ENCODE measurements at places on chromosomes 6 and 20.

DNA sequence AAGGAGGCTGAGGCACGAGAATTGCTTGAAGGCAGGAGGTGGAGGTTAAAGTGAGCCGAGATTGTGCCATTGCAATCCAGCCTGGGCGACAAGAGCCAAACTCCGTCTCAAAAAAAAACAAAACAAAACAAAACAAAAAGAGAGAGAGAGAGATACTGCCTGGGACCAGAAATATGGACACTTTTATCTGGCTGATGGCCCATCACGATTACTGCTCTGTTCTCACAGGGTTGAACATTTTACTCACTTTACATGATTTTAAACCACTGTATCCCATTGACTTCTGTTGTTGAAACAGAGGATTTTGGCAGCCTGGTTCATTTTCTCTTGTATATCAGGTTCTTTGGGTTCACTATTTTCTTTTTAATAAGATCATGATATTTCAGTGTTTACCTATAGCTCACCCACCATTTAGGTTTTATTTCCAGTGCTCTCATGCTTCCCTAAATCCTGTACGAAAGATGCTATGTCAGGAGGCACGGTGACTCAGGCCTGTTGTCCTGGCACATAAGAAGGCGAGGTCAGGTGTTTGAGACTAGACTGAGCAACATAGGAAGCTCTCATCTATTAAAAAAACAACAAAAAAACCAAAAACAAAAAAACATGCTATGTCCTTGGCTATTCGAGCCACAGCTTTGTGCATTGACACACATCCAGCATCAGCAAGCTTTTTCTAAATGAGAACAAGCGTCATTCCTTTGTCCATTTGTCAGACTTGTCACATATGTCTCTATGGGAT lies 34.5 kb upstream of the RREB1 start:
- DNase-seq, result no peak

- no peak for DNase-seq
Observed at GRCh38 chr6:143003676-143004075, 57.0 kb upstream of the AIG1 start.

DNA sequence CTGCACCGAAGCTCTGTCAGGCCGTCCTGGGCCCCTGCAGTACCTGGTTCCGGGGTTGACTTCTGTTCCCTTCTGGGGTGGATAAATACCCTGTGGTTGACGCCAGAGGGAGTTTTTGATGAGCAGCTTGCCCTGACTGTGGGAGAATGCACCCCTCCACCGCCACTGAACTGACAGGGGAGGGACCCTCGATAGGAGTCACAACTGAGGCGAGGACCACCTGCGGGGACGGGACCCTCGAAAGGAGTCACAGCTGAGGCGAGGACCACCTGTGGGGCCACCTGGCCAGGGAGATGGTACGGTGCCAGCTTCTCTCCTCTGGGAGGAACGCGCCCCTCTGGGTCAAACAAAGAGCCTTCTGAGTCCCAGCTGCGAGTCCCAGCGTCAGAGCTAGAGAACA lies 100.1 kb upstream of the FRMD1 start:
- no peak for DNase-seq

- no peak for DNase-seq
Observed at GRCh38 chr6:137247724-137248123, 28.5 kb upstream of the IFNGR1 start.

- DNase-seq, result no peak
Observed at GRCh38 chr6:3625149-3625979, 126.1 kb downstream of the PXDC1 start.

DNA sequence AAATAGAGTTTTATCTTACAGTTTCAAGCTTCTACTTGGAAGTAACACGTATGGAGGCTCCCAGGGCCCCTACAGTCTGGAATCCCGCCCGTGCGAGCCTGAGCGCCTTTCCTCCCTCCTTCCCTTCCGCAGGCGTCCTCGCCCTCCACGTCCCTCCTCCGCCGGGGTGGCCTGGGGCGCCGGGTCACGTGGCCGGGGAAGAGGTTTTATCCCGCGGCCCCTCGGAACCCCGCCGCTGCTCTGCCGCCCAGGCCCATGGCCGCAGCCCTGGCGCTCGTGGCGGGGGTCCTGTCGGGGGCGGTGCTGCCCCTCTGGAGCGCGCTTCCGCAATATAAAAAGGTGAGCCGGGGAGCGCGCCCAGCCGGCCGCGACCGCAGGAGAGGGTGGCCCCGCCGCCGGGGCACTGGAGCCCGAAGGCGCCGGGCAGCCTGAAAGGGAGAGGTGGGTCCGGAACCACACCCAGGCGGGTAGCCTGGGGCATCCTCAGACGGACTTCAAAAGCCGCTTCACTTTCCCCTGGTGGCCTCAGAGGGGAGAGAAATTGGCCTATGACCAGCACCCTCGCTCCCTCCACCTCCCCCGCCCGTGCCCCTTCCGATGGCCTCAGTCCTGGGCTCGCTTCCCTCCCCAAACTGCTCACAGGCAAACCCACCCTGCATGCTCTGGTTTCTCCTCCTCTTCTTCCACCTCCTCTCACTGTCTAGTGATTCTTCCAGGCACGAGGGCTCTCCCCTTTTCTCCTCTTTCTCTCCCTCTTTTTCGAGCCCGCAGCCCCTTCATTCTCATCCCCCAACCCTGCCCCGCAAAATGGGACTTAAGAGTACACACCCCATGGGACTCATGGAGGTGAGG lies at the start of gene CLPSL2:
TSS of gene CLPSL2 (plus strand) at position 235 of the 852 bp plus-strand sequence. CDS start at position 256, 21 bp downstream.
- no peak for DNase-seq

GRCh38 chr20:20702330-20703245 lies 9.9 kb downstream of the RALGAPA2 start:
- no peak for DNase-seq

DNA sequence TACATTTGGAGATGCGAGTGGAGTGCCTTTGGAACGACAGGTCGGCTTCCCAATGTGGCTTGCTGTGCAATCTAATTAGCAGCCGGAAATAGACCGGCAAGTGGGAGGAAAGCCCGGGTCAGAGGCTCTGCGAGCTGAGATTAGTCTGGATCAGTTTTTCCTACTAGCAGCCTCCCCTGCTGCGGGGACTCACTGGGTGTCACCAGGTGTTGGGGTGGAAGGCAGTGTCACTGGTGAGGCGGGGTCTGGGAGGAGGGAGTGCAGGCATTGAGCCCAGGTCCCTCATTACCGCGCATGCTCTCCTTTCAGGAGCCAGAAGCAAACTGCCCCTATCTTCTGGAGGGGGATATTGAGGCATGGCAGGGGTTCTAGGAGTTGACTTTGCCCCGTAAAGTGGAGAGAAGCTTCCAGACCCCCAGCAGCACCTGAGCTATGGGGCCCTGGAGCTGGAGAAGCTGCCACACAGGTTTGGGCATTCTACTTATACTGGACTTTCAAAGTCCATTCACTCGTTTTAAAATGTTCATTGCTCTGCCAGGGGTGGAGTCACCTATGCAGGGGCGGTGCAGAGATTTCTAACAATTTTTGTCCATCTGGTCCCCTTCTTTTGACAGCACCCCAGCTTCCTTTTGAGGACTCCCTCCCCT lies 11.0 kb downstream of the SULF2 start:
- DNase-seq, result peak; percentile 43

- DNase-seq, result no peak
Observed at GRCh38 chr6:156425359-156426020, 351.7 kb upstream of the ARID1B start.

DNA sequence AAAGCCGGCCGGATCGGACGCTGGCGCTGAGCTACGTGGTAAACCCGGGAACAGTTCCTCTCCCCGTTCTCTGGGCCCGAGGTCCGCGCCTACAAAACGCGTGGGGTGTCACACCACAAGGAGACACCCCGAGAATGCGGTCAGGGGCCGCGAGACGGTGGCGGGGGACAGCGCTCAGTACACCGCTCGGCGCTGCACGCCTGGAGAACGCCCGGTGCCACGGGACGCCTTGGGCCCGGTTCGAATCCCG lies 670 bp downstream of the NCOA5 start:
- DNase-seq, result no peak

GRCh38 chr20:4318891-4319290 lies 303.5 kb upstream of the RNF24 start:
- no peak for DNase-seq

GRCh38 chr20:46931699-46932098 lies 37.1 kb downstream of the EYA2 start:
- no peak for DNase-seq

GRCh38 chr6:35081426-35081851 lies 59.7 kb downstream of the TCP11 start:
- no peak for DNase-seq

GRCh38 chr6:52305948-52306767 lies 21.6 kb upstream of the MCM3 start:
- DNase-seq, result no peak

GRCh38 chr20:36252511-36252910 lies 16.2 kb downstream of the AAR2 start:
- DNase-seq, result no peak

- no peak for DNase-seq
Observed at GRCh38 chr20:8587810-8588209, 455.7 kb downstream of the PLCB1 start.

GRCh38 chr6:52511163-52511562 lies 65.7 kb downstream of the TRAM2 start:
- DNase-seq, result no peak

GRCh38 chr20:19750907-19751636 lies 7.0 kb upstream of the RIN2 start:
- no peak for DNase-seq

DNA sequence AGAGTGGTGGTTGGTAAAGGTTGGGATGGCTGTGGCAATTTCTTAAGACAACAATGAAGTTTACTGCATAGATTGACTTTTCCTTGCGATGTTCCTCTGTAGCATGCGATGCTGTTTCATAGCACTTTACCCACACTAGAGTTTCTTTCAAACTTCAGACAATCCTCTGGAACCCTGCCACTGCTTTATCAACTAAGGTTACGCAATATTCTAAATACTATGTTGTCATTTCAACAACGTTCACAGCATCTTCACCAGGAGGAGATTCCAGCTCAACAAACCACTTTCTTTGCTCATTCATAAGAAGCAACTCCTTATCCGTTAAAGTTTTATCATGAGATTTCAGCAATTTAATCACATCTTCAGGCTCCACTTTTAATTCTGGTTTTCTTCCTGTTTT lies 161.2 kb upstream of the NRSN1 start:
- DNase-seq, result no peak

DNA sequence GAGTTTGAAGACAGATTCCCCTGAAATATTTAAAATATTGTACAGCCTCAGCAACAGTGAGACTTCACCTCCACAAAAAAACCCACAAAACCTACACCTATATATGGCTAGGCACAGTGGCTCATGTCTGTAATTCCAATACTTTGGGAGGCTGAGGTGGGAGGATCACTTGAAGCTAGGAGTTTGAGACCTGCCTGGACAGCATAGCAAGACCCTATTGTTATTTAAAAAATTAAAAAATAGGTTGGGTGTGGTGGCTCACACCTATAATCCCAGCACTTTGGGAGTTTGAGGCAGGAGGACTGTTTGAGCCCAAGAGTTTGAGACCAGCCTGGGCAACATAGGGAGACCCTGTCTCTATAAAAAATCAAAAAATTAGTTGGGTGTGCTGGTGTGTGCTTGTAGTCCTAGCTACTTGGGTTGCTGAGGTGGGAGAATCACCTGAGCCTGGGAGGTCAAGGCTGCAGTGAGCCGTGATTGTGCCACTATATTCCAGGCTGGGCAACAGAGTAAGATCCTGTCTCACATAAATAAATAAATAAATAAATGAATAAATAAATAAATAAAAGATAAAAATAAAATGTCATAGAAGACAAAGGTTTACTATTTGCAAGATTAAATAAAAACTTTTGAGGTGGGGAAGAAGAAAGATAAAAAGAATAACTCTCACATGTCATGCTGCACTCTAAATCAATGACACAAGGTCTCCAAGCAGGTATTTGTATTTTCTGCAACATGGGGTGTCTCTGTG lies 51.1 kb downstream of the RARS2 start:
- DNase-seq, result no peak

GRCh38 chr20:10304471-10305046 lies 85.9 kb downstream of the SNAP25 start:
- no peak for DNase-seq

GRCh38 chr20:39042279-39043150 lies 80.4 kb downstream of the DHX35 start:
- no peak for DNase-seq

GRCh38 chr6:30670760-30671527 lies 1.9 kb downstream of the DHX16 start:
- no peak for DNase-seq

- DNase-seq, result no peak
Observed at GRCh38 chr6:1913577-1913976, 303.9 kb downstream of the FOXC1 start.

Measured in NCI-H1105 (cell line).